ENCODE measurements at places on chromosomes 7 and 10.

GRCh38 chr7:143906151-143906550, 4.2 kb upstream of the TCAF1 start:
- DNase-seq = no peak

- no peak for DNase-seq
Observed at GRCh38 chr7:2529161-2530070, 9.8 kb downstream of the LFNG start.

DNA sequence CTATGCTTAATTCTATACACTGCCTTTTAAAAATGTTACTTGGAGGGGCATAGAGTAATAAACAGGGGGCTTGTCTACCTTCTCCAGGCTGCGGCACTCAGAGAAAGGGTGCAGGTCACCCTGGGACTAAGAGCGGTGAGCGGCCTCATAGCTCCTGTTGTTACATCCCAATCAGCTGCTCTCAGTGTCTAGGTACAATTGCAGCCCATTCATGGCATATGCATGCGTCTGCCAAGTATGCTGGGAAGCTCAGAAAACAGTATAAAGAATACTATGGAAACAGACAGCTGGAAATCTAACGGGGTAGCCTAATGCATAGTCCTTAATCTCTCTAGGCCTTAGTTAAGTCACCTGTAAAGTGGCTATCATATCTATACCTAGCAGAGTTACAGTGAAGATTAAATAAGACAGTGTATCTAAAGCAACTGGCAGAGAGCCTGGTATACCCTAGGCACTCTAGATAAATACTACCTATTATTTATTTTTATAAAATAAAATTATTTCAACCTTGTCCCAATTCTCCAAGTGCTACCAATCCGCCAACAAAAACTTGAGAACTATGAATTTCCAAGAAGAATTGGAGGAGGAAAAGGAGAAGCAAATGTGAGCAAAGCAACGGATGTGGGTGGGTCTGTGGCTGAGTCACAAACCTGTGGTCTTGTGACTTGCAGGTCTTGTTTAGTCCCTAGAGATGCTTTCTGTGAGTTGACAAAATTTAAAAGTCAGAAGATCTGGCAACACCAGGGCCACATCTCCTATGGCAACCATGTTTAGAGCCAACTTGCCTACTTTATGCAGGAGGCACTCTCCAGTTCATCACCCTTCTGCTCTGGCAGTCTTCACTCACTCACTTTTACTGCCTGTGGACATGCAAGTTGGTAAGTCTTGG, 183.0 kb downstream of the RAPGEF5 start:
- no peak for DNase-seq

GRCh38 chr7:100914879-100915447, 19.3 kb upstream of the ACHE start:
- DNase-seq = no peak

DNA sequence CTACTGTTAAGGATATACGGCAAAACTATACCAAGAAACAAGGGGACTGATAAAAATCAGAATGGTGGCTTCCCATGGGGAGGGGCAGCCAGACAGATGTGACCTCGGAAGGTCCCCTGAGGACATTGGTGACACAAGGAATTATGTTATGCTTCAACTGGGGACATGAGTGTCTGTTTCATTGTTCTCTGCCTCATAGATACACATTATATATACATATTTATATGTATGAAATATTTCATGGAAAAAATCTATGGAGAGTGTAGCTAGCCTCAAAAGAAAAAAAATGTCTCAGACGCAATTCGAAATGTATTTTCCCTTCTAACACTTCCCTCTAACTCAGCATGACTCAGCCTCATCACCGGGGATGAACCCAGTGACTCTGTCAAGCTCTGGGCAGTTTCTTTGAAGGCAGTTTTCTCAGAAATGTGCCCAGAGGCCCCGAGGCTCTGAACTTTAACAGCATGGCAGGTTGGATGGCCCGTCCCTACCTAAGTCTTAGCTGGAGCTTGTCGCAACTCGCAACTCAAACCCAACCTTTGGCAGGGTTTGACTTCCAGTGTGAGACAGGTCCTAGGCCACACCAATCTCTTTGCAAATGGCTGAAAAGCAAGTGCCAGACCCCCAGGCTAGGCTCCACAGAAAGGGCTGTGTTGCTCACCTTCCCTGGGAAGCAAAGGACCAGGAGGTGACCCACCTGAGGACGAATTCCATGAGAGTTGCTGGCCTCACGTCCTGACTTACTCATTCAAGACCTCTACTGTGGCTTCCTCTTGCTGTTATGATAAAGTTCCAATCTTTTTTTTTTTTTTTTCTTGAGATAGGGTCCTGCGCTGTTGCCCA, 86.9 kb downstream of the CARD11 start:
- peak; percentile 37 for DNase-seq

DNA sequence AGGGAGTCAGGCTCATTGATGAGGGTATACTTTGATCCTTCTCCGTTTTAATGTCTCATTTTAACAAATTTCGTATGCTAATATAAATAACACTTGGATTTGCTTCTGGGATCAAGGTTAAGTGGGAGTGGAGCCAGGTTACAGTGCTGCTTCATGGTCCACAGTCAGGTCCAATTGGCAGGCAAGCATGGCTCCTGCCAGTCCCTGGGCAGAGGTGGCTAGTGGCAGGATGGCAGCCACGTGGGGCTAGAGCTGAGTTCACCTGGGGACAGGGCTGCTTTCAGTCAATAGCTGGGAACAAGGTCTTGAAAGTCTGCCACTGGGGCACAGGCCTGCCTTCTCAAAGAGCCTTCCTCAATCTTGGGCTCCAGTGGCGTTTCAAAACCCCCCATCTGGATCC, 16.0 kb upstream of the VWA2 start:
- DNase-seq = no peak

DNA sequence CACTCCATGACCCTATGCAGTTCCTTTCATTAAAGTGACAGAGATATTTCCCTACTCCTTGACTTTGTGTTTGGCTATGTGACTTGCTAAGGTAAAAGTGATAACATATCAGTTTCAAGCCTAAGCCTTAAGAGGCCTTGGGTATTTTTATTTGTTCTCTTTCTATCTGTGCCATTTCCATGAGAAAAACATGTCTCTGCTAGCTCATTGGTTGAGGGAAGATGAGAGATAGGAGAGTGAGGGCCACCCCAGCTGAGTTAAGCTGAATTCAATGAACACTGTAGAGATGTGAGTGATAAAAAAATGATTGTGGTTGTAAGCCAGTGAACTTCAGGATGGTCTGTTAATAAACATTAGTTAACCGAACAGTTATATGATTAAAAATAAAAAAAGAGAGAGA, 13.4 kb downstream of the TASOR2 start:
- no peak for DNase-seq

DNA sequence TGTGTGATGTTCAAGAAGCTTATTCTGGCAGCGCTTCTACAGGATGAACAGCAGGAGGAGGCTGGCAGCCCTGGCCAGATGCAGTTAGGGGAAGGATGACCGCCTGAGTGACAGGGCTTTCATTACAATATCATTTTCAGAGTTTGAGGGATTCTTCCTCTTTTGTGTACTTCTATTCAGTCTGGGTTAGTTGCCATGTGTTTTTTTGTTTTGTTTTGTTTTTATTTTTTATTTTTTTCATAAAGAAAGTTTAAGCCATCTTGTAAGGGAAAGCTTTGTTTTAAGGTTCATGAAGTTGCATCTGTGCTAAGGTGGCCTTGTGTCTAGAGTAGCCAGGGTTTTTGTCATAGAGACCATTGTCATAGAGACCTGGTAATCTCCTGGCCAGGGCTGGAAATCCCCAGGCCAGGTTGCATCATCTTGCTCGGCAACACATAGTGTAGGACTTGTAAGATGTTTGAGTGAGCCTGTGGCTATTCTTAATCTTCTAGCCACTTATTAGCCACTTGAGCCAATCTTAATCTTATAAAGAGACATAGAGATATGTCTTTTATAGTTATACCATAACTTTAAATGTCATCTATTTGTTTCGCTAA, 230.5 kb upstream of the TMEM229A start:
- no peak for DNase-seq

DNA sequence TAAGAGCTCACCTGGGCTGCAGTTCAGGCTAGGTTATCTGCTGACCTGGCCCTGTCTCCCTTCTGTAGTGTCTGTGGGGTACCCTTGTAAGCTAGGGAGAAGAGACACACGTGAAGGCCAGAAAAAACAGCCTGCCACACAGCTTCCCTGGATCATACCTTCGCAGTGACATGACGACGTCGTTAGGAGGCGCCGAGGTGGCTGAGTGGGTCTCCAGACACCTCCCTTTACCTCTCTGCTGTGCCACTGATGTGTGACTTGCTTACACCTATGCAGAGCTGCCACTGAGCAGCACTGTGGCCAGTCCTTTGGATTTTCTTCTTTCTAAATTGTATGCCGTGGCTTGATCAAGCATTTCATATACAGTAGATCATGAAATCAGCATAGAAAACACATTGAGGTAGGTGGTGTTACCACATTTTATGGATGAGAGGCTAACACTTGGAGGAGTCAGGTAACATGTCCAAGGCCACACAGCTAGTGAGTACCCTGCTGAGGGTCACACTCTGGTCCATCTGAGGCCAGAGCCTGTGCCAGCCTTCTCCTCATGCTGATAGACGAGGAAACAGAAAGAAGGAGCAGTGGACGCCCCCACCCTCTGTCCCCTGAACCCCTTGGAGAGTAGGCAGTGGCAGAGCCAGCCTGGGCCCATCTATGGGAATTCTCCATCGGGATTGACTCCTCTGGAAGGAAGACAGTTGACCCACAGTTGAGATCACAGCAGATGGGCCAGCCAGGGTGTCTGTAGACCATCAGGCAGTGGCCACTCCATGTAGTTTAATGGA, 23.1 kb downstream of the HTRA1 start:
- no peak for DNase-seq

GRCh38 chr10:43890124-43890523, 241.4 kb upstream of the ZNF32 start:
- DNase-seq = peak; percentile 53

DNA sequence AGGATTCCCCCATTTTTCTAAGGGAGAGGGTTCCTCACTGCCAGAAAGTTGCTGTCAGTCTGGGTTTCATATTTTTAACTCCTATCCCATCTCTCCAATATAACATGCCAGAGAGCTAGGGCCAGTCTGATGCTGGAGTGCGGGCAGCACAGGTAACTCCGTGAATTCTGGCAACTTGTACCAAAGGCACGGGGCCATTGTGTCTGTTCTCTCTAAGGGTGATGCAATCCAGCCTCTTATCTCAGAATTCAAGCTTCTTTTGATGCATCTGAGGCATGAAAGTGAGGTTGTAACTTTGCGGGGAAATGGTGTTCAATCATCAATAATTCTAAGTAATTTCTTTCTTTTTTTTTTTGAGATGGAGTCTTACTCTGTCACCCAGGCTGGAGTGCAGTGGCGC, 1074.4 kb downstream of the TYW1 start:
- DNase-seq = no peak

GRCh38 chr10:128001363-128001745, 94.5 kb downstream of the PTPRE start:
- DNase-seq = no peak

- no peak for DNase-seq
Observed at GRCh38 chr10:123743441-123744223, 77.5 kb downstream of the GPR26 start.

- no peak for DNase-seq
Observed at GRCh38 chr7:149724661-149725425, 48.5 kb downstream of the ZNF467 start.

- DNase-seq = peak; percentile 46
Observed at GRCh38 chr10:16756561-16757221, 60.5 kb downstream of the RSU1 start.

DNA sequence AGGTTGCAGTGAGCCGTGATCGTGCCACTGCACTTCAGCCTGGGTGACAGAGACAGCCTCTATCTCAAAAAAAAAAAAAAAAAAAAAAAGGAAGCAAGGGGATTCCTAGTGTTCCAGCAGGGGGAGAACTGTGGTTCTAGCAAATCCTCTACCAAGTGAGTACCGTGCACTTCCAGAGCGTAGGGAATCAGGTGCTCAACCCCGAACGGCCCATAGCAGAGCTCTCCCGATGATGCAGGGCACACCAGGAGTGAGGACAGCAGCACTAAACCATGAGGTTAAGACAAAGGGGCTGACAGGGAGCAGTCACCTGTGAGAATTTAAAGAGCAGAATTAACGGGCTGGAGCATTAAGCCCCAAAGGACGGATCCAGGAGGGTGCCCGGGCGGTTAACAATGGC, 173.6 kb downstream of the PTPRN2 start:
- no peak for DNase-seq

DNA sequence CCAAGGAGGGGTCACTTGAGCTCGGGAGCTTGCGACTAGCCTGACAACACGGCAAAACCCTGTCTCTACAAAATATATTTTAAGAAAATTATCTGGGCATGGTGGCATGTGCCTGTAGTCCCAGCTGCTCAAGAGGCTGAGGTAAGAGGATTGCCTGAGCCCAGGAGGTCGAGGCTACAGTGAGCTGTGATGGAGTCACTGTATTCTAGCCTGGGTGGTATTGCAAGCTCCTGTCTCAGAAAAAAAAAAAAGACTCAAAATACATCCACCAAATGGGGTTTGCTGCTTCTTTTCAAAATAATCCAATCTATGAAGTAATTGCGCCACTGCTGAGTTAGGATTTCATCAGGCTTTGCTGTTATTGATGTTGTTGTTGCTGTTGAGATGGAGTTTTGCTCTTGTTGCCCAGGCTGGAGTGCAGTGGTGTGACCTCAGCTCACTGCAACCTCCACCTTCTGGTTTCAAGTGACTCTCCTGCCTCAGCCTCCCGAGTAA, 11.1 kb upstream of the VIM start:
- no peak for DNase-seq

DNA sequence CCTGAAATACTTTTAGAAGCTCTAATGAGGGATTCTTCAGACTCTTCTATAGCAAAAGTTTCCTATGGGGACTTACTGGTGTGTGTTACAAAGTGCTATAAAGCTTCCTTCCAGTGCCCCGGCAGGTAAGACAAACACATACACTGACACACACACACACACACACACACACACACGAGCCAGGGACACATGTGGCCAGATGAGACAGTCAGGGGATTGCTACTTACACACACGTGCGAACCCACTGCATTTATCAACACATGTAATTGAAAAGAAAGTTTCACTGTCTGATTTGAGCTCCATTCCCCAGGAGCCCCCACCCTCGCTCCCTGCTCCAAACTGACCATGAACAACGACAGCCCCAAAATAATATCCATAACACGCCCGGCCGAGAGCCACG, 119.8 kb downstream of the PRPF18 start:
- no peak for DNase-seq

GRCh38 chr10:102714621-102715455, at the start of gene SFXN2:
TSS of gene SFXN2 (plus strand) at chr10:102714636. CDS start at chr10:102726637, 12,001 bp downstream.
- DNase-seq = no peak

DNA sequence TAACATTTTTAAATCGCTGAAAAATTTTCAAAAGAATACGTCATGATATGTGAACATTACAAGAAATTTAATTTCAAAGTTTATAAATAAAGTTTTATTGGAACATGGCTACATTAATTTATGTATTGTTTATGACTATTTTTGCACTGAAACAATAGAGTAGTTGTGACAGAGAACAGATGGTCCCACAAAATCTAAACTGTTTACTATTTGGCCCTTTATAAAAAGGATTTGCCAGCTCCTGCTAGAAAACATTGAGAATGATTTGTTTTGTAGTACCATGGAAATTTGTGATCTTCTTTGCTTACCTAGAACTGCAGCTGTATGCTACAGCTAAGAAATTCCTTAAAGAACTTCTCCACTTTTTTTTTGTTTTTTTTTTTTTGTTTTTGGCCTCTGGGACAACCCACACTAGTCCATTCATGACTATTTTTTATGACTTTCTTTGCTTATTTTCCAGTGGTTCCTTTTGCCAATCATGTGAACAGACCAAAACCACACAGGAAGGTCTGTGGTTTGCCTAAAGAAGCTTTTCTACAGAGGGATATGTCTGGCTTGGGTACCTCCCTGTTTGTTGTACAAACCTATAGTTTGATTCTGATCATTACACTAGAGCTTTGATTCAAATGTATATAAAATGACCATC, 55.7 kb downstream of the ST7 start:
- DNase-seq = no peak

- DNase-seq = no peak
Observed at GRCh38 chr10:27698961-27699360, 46.7 kb downstream of the MKX start.

Data from non-pigmented ciliary epithelial cell (primary cell).